Stimulated activated CD4-positive, alpha-beta T cell treated with anti-CD3 and anti-CD28 coated beads, Interleukin-1b, Interleukin-23, amount 100 ng/mL, for 4 hours (primary cell): ENCODE measurements at places on chromosomes 7 and 10.

- no peak for DNase-seq
Observed at GRCh38 chr7:148397985-148398384, 192.6 kb upstream of the C7orf33 start.

GRCh38 chr7:132475669-132476116 lies 100.6 kb downstream of the PLXNA4 start:
- no peak for DNase-seq

DNA sequence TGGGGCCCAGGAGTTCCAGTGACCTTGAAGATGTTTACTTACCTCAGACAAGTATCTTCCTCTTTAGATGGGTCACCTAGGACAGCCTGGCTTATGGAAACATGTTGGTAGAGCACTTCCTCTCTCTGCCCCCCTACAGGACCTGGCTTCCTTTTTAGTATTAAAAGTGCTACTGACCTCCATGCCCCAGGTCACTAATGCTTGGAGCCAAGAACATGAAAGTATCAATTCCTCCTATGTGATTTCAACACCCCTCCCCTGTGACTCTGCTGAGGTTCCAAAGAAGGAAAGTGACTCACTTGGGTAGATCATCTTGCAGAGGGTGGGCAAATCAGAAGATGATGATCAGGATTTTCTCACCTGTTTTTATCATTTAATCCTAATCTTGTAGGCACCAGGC lies 125.3 kb upstream of the CCDC6 start:
- DNase-seq: no peak

- no peak for DNase-seq
Observed at GRCh38 chr7:144483189-144483588, 79.7 kb upstream of the NOBOX start.

- DNase-seq: no peak
Observed at GRCh38 chr7:132116369-132116768, 459.9 kb downstream of the PLXNA4 start.

- DNase-seq: no peak
Observed at GRCh38 chr10:101310529-101311184, 43.3 kb upstream of the BTRC start.

GRCh38 chr7:40000734-40001315 lies 50.8 kb downstream of the CDK13 start:
- no peak for DNase-seq

DNA sequence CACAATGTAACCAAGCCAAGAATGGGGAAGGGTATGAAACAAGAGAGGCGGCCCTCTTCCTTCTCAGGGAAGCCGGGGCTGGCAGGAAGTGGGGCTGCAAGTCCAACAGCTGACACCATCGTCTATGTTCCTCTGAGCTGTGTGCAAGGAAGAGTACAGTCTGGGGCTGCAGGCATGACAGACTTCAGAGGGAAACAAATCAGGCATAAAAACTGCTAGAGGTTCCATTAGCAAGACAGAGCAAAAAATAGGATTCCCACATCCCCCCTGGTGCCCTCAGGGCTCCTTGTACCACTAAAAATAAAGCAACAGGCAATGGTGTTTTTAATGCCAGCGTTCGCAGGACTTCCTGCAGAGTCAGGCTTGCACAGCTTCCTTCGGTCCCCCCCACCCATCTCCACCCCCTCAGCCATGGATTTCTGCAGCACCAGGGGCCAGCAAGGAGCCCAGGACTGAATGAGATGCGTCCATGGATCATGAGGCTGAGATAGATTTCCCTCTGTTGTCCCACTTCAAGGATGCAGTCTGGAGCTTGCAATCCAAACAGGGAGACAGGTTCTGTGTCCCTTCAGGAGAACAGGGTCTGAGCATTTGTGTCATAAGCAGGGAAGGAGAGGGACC lies 34.6 kb downstream of the KCNMA1 start:
- no peak for DNase-seq

- no peak for DNase-seq
Observed at GRCh38 chr7:47347346-47347745, 234.6 kb downstream of the TNS3 start.

GRCh38 chr7:100895956-100896731 lies 456 bp upstream of the ACHE start:
- DNase-seq: no peak

- no peak for DNase-seq
Observed at GRCh38 chr10:82813856-82814255, 938.9 kb downstream of the NRG3 start.

GRCh38 chr7:144830024-144830785 lies 5.6 kb downstream of the TPK1 start:
- DNase-seq: no peak

GRCh38 chr7:459584-460373 lies 59.9 kb downstream of the PDGFA start:
- DNase-seq: no peak

DNA sequence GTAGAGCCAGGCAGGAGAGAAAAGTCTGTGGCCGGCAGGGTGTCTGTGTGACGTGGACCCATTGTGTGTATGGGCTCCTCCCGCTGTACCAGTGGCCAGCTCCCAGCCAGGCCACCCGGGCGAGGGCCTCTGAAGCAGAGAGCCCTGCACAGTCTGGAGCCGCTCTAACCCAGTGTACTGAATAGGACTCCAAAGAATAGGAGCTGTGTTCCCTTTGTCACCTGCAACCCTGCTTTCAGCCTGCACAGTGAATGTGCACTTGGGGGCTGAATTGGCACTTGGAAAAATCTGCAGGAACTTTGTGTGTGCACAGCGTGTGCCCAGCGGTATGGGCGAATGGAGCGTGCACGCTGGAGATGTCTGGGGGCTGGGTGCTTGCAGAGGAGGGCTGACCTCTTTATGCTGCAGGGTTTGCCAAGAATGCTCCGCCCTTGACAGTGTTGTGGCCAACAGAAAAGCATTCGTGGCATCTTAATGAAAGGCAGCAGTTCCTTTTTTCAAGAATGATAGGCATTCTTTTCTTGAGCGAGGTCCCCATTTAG lies 216.2 kb downstream of the AUTS2 start:
- no peak for DNase-seq

DNA sequence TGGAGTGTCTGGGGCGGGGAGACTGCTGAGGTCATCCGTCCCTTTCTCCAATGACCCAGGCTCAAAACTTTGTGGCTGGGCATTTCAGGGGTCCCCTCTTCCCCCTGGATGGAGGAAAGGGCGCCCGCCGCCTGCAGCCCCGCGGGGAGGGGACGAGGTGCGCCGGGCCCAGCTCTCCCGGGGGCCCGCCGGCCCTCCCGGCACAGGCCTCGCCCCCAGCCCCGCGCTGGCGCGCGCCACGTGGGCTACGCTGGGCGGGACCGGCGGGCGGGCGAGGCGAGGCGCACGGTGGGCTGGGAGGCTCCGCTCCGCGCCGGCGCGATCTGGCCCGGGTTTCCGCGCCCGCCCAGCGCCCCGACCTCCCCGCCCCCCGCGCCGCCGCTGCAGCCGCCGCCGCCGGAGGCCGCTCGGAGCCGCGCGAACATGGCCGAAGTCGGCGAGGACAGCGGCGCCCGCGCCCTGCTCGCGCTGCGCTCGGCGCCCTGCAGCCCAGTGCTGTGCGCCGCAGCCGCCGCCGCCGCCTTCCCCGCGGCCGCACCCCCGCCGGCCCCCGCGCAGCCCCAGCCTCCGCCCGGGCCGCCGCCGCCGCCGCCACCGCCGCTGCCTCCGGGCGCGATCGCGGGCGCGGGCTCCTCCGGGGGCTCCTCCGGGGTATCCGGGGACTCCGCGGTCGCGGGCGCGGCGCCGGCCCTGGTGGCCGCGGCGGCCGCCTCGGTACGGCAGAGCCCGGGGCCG lies at the start of gene FOXK1:
Gene FOXK1, plus strand, starts transcription at position 410 of the 735 bp plus-strand sequence. Its CDS starts 14 bp downstream, at position 424.
- DNase-seq: peak; percentile 88

DNA sequence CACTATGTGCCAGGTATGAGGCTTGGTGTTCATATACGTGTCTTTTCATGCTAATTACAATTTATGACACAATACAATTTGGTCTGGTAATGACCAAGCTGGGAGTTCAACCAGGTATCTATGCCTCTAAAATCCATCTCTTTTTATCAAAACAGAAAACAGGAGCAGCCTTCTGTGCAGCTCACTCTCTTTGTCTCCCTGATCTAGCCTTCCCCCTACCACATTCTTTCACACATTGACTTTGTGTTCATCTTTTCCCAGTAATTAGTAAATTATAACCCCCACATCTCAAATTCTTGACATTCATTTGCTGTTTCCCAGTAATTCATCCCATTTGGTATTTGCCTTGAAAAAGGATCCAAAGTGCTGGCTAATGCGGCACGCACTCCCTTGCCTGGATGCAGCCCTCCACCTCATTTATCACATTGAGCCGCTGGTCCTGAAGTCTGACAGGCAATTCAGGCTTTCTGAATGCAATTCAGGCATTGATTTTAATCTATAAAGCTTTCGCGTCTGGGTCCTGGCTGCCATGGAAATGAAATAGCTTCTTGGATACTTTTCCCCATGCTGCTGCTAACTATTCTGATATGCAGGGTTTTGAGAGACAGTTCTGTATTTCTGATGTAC lies 112.5 kb upstream of the ANKRD1 start:
- DNase-seq: no peak

DNA sequence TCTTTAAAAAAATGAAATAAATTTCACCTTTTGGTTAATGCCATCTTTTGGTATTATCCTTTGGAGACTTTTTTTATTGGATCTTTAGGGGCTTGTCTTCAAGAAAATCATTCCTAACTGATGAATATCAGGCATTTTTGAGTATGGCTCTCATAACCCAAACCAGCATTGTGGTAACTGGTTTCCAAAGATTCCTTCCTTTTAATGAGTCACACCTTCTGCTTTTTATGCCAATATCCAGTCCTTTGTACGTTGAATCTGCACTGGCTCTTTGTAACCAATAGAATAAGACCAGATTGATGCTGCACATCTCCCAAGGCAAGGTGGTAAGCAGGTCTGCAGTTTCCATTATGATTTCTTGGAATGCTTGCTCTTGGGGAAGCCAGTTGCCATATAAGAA lies 89.1 kb downstream of the GPR158 start:
- DNase-seq: no peak
